ENCODE measurements at places on chromosomes 2 and 18.

DNA sequence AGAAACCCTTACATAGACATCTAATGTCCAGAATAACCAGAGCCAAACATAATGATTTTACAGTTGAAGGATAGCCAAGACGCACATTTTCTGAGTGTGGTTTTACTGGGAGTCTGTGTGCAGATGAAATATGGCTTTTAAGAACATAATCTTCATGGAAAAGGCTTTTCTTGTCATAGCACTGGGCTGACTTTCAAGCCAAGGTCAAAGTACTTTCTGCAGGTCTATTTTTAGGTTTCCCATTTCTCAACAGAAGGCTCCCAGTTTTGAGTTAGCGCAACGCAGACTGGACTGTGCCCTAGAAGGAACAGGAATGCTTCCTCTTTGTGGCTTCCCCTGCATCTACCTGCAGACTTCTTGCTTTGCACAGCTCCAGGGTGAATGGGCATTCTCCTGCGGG lies 92.3 kb upstream of the UPP2 start:
- DNase-seq: no peak

DNA sequence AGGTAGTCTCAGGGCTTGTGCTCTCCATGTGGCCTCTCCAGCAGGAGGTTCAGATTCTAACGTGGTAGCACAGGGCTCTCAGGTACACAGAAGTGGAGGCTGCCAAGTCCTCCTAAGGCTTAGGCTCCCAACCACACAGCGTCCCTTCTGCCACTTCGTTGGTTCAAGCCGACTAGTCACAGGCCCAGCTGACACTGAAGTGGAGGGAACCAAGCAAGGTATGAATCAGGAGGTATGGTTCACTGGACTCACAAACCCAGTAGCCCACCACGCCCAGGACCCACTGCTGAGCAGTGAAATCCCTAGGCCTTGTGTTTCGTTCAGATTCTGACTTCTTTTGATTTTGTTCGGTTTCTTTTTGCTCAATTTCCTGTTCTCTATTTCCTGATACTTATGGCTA lies 46.0 kb upstream of the SEC11C start:
- no peak for DNase-seq

DNA sequence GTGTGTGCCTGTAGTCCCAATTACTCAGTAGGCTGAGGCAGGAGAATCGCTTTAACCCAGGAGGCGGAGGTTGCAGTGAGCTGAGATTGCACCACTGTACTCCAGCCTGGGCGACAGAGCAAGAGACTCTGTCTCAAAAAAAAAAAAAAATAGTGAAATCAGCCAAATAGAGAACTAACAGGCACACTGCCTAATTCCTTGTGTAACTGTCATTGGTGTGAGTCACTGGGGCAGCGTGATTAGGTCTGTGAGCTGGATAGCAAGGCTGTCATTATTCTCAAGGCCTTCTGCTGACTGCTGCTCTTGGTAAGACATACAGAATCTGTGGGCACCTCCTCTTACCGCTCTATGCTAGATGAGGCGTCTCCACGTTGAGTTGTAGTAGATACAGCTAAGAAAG lies 270.3 kb downstream of the NEDD4L start:
- no peak for DNase-seq

- DNase-seq: peak; percentile 51
Measured at GRCh38 chr2:240433973-240434727, 1.3 kb upstream of the GPC1 start.

- DNase-seq: no peak
Measured at GRCh38 chr2:184599872-184600222, 1.5 kb downstream of the ZNF804A start.

DNA sequence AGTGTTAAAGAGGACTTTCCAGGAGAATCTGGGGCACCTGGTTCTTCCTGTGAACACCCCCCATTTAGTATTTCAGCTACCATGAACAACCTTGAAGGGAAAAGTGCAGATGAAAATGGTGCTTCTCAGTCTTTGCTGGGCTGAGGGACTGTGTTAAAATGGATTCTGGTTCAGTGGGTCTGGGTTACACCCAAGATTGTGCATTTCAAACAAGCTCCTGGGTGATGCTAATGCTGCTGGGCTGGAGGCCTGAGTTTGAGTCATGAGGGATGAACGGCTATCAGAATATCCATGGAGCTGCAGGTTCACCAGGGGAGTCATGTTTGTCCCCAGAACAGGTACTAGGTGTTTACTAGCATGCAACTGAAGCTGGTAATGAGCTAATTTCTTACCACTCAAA lies 24.0 kb downstream of the MRPL44 start:
- DNase-seq: no peak

- no peak for DNase-seq
Measured at GRCh38 chr2:228084717-228085116, 96.8 kb downstream of the SPHKAP start.

GRCh38 chr2:100853909-100854810 lies 34.2 kb downstream of the NPAS2 start:
- DNase-seq: no peak

DNA sequence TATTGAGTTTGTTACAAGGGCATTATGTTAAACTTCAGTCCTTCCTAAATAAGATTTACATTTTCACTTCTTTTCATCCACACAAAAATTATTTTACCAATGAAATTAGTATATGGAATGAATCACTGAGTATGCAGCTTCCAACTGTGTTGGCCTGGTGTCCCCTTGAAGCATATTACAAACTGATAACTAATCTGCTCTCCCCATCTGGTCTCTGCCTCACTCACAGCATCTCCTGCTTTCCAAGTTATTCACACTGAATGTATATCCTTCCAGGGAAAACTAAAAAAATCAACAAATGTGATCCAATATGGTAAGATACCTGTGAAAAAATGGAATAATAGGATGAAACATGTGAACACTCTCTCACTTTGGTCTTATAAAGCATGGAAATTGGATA lies 90.0 kb upstream of the NYAP2 start:
- DNase-seq: no peak

- no peak for DNase-seq
Measured at GRCh38 chr2:215535741-215536140, 99.9 kb upstream of the FN1 start.

DNA sequence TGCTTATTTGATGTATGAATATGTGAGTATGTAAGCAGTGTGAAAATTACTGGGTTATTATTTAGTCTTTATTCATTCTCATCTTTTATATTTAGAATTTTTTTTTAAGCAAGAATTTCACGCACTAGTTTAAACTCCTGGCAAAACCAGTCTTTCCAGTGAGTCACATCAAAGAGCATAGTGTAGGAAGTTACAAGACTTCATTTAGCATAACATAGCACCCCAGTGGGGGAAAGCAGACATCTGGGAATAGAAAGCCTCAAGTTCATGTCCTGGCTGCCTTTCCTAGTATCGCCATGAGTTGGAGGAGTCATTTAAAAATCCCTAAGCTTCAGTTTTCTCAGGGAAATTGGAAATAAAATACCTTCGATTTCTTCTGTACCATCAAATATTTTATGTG lies 408.3 kb downstream of the NUP35 start:
- no peak for DNase-seq

- no peak for DNase-seq
Measured at GRCh38 chr2:113184531-113185230, 10.9 kb downstream of the PSD4 start.

GRCh38 chr2:153543635-153544071 lies 65.1 kb upstream of the RPRM start:
- no peak for DNase-seq

DNA sequence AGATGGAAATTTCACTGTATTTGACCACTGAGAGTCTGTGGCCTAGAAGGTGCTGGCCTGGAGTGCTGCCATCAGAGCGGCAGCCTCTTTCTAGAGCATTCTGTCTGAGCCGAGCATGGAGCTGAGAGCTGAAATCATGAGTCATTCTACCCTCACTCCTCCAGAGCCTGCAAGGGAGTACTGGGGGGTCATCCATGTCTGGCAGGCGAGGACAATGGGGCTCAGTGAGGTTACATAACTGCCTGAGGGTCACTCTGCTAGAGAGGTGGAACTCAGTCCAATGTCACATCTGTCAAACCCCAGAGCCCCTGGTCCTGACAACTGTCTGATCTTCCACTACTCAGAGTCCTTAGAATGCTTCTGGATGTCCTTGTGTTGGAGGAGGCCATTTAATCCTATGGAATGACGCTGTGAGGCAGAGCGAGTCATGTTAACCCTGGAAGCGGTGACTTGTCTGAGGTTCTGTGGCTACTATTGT lies 65.3 kb downstream of the HAUS1 start:
- DNase-seq: no peak

DNA sequence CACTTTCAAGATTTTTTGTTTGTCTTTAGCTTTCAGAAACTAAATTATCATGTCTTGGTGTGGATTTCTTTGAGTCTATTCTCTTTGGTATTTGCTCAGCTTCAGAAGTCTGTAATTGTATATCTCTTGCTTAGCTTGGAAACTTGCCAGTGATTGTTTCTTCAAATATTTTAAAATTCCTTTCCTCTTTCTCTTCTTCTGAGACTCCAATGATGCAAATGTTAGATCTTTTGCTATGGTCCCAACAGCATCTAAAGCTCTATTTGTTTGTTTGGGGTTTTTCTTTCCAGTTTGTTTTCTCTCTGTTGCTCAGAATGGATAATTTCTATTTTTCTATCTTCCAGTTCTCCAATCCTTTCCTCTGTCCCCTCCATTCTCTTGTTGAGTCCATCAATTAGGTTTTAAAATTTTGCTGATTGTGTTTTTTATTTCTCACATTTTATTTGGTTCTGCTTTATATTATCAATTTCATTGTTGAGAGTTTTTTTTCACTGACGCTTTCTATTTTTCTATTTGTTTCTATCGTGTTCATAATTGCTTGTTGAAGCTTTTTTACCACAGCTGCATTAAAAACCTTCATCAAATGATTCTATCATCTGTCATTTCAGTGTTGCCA lies 81.5 kb upstream of the DAPL1 start:
- no peak for DNase-seq

DNA sequence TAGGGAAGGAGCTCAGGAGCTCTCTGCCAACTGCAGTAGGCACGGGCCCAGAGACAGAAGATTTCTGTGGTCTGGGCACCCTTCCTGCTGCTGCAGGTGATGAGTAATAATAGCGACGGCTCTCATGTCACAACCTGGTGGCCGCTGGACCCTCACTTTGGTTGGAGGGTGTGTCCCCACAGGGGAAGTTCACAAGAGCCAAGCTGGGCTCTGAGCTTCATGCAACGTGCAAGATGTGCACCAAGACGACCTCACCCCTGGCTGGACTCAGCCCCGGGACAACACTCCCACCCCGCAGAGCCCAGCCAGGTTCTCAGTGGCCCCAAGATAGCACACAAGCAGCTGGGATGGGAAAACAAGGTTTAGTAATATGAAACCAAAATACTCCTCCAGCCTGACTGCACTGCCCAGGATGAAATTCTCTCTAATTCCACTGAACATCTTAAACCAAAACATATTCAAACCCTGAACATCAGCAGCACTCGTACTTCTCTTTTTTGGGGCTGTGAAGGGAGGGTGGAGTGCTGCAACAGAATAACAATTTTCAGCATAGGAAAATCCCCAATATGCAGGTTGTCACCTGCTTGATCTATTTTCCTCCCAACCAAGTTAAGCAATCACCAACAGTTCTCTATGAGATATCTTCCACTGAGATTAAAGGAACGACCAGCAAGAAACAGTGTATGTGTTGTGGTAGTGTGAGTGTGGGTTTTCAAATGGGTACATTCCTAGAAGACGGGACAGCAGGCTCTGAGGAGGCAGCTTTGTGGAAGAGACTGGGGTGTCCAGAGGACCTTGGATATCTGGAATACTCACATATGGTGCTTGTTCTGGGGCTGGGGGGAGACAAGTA lies 26.5 kb downstream of the BCL2 start:
- DNase-seq: peak; percentile 49

DNA sequence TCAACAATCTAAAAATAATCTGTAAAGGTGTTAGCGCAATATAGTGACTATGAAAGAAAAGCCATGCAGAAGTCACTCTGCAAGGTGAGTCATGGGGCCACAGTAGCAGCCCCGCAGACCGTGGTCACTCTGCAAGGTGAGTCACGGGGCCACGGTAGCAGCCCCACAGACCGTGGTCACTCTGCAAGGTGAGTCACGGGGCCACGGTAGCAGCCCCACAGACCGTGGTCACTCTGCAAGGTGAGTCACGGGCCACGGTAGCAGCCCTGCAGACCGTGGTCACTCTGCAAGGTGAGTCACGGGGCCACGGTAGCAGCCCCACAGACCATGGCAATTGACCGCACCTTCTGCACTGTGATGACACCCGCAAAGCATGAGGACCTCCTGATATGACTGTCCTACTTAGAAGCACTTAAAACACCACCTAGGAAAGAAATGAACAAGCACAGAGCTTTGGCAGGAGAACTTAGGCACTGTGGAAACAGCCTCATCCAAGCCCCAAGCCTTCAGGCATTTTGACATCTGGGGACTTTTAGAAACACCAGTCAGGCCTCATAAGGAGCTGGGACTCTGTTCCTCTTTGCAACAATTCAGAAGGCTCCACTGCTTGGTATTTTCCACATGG lies 70.1 kb downstream of the LDLRAD4 start:
- peak; percentile 74 for DNase-seq

DNA sequence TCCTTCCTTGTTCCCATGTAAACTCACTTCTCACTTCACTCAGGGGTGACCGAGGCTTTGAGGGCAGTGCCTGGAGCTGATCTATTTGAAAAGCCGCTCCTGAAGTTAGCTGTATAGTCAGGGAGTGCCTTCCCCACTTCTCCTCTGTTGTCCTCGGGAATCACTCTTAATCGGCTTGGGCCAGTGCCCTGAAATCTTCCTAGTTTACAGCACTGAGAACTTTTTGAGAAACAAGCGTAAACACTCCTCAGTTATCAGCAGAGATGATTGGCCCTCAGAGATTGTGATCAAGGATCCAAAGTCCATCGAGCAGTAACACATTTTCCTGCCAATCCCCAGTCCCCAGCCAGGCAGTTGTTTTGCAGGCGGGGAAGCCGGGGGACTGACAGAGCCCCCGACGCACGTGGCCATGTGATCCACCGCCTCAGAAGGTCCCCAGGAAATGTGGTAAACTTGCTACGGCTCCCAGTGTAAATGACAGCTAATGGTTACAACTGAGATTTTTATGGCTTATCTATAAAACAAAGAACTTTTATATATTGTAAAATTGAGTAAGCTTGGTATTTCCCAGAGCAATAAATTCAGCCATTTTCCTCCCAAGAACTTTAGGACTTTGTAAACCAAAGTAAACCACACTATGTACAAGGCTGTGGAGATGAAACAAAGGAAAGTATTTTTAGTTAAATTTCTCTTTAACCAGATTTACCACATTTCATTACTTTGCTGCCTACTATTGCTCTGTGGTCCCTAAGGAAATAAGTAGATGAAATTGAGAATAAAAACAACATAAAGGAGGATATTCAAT lies 53.5 kb downstream of the C18orf63 start:
- no peak for DNase-seq

GRCh38 chr2:134739236-134739878 lies 20.6 kb upstream of the TMEM163 start:
- no peak for DNase-seq

GRCh38 chr18:63936932-63937393 lies 12.1 kb upstream of the HMSD start:
- DNase-seq: no peak

- DNase-seq: no peak
Measured at GRCh38 chr2:197239434-197239833, 71.1 kb downstream of the ANKRD44 start.

DNA sequence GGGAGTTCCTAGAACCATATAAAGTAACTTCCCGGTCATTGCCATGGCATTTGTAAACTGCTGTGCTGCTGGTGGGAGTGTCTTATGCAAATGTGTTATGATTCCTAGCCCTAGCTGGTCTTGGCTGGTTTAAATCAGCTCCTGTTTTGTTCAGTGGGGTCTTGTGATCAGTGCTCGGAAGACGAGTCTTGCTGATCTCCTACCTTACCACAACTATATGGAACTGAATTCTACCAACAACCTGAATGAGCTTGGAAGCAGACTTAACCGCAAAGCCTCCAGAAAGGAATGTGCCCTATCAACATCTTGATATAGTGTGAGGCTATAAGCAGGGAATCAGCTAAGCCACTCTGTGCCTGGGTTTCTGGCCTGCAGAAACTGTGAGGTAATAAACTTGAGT lies 33.5 kb downstream of the POLE4 start:
- no peak for DNase-seq
